ENCODE measurements at places on chromosomes 1 and 21.
A peak's percentile ranks its signal among the peaks of the same experiment; 100 is the strongest.

DNA sequence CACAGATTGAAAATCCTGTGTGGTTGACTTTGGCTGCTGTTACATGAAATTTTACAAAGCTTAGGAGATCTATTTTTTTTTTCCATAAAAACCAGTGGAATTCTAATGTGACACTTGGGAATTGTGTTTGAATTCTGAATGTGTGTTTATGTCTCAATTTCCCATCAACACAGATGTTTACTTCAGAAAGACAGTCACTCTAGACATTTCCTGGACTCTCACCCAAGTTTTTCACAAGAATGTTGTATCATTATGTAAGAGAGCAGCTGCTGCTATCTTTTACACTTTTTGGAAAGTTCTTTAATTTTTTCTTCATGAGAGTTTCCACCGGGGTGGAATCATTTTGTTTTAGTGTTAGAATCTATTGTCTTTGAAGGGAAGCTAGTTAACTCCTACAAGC lies 210.1 kb downstream of the GIPC2 start:
- DNase-seq = no peak

DNA sequence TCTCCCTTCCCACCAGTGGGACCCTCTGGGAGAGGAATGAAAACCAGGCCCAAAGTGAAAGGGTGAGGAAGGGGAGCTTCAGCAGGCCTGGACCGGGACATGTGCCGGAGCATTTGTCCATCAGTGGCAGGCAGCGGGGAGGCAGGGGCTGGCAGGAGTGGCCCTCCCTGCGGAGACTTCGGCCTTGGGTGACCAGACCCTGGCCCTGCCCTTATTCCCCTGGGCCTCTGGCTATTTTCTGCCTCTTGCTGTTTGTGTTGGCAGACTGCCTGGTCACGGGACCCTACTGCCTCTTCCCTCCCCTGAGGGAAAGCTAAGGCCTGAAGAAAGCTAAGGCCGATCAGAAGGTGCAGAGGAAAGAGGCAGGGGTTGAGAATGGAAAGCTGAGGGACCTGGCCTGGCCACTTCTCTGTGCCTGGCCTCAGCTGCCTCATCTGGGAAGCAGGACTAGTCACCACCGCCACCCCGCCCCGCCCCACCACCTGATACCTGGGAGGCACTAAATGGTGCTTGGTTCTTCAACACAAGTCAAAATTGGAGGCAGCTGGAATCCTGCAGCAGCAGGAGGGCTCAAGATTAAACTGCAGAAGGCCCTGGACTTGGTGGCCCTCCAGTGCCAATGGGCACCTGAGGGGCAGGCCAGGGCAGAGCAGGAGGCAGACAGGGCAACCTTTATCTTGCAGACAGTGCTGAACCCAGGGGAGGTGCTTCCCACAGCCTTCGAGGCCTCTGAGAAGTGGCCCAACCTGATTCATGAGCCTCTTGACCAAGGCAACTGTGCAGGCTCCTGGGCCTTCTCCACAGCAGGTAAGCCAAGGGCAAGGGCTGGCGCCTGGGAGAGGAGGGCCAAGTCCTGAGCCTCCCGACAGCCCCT lies 7.9 kb downstream of the TINAGL1 start:
- DNase-seq = no peak

DNA sequence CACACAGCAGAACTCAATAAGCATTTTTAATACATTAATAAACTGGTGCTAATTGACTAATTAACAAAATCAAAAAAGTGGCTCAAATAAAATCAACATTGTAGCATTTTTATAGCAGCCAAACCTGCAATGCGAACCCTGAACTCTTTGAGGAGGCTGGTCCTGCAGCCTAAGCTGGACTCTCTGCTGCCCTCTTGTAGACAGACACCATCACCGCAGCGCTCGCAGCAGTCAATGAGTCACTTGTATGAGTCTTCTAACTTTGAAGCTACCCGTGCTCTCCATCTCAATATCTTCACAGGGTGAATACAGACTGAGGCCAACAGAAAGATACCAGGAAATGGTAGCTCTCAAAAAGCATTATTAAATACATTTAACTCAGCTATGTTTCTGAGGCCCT lies 9.7 kb upstream of the KRTAP7-1 start:
- DNase-seq = peak; percentile 13

DNA sequence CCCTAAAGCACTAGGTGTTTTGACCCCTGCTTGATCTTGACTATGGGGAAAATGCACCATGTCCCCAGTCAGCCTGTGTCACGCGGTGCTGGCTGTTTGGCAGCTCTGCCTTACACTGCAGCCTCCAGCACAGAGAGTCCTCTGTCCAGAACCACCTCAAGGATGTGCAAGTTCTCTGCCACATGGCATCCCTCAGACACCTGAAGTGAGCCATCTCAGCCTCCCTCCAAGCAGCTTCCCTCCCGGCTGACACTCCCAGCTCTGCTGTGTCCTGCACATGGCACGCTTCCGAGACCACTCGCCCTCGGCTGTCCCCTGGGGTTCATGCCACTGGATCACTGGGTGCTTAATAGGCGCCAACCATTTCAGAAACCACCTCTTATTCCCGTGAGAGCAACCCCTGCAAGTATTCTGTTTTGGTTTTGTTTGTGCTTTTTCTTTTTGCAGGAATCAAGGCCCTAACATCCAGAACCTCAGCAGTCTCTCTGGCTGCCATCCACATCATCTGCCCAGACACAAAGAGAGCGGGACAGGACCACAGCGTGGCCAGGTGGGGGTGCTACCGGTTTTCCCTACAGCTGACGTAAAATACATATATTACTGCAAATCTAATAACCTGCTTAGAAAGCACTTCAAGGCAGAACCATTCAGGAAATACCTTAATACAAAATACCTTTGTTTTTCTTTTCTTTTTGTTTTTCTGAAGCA lies 45.7 kb downstream of the CAPZB start:
- no peak for DNase-seq

- DNase-seq = no peak
These were observed 106.5 kb upstream of the RAB3GAP2 start for GRCh38 chr1:220378571-220379302.

- DNase-seq = no peak
These were observed 186.8 kb downstream of the SEC16B start for GRCh38 chr1:177783051-177783450.

DNA sequence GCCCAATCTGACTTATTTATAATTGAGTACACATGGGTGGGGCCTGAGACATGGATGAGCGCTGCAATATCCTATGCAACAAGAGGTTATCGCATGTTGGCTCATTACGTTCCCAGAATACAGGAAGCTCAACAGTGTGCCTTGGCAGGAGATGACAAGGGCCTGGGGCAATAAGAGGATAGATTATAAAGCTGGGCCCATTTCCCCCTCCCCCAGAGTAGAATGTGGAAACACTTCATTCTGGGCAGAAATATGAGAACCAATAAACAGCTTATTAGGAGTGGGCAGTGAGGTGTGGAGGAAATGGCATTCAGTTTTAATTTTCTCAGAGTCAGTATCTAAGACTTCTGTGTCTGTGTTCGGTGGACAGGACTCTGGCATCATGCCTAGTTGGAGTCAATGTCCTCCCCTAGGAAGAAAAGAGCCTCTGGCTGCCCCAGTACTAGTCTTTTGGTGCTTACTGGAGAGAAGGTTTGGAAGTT lies 92.8 kb downstream of the PIK3R3 start:
- DNase-seq = no peak

DNA sequence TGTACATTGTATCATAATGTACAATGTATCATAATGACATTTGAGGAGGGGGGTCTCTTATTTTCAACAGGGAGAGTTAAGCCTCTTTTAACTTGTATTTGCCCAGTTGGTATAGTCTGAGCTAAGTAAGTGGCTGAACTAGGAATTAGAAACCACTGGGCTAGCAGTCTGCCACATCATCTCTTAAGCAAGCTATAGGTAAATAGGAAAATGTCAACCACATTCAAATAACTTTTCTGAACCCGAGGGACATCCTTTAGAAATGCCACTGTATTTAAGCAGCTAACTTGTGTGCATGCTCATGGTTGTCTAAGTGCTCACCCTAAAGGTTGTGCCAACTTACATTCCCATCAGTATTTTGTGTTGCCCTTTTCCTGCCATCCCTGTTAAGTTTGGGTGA lies 35.5 kb upstream of the ASB17 start:
- DNase-seq = no peak

DNA sequence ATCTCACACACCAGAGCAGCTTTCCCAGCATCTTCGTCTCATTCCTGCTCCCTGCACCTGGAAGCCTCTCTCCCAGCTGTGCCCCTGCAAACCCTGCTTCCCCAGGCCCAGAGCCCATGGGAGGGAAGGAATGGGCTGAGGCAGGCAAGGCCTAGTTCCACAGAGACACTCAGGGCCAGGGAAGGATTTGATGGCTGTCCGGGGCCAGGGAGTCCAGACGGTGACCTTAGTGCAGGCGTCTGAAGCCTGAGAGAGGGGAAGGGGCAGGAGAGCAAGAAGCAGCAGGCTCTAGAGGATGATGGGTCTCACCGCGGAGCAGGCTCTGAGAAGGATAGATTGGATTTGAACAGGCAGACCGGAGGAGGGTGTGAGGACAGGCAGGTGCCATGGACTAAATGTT lies 22.2 kb upstream of the TNNI1 start:
- DNase-seq = no peak

- no peak for DNase-seq
These were observed 12.3 kb upstream of the LDLRAP1 start for GRCh38 chr1:25531082-25531461.

GRCh38 chr1:20666804-20667203 lies 5.6 kb upstream of the DDOST start:
- DNase-seq = no peak

GRCh38 chr1:235286667-235287066 lies 41.3 kb downstream of the ARID4B start:
- DNase-seq = no peak

DNA sequence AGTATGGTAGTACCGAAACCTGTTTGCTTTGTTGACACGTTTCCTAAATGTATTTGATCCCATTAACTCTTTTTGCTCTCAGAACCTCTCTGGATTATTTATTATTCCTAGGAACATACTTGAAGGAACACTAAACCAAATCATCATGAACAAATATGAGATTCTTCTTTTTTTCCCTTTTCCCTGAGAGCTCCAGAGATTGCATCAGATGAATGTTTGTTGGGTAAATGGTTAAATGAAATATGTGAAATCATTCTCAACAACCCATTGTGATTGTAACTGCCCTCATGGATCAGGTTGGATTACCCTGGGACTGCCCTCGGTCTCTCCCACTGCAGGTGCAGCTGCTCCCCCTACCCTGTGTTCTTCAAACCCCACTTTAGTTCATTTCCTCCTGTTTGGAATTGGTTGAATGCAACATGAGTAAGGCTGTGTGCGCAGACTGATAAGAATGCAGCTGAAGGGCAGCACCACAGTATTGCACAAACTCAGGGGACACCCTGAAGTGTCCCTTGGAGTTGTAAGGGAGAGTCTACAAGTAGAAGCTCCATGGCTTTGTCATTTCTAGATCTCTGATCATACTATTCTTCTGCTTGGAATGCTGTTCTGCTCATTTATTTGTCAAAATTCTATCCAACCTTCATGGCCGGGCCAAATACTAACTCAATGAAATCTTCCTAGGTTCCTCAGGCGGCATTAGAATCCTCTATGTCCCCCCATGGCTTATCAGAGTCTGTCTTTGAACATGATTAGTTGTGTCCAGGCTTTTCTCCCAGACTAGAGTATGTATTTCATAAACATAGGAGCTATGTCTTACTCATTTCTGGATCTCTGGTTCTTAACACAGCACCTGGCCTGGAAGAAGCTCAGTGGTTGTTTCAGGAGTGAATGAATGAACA lies 47.1 kb upstream of the NEK2 start:
- no peak for DNase-seq

- DNase-seq = no peak
These were observed 94.1 kb downstream of the SIK1 start for GRCh38 chr21:43332861-43333297.

DNA sequence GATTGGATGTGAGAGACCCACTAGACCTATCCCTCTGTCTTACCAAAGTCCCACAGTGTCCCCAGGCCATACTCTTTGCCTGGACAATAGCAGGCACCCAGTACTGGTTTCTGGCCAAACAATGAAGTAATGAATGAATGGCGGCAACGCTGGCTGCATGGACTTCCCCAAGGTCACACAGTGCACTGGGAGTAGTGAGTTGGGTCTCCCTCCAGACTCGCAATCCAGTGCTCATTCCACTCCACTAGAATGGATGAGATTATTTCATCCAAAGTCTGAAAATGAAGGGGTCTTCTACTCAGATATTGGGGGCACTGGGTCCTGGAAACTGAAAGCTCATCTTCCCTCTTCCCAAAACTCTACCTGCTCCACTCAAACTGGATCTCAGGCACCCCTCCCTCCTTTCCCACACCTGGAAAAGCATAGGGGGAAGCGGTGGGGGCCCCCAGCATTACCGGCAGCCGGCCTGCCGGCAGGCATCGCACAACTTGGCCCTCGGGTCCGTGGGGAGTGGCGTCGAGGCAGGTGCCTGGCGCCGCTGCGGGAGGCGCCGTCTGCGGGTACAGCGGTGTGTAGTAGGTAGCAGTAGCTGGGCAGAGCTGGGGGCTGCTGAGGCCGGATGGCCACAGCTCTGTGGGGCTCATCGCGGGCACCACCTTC lies 816 bp downstream of the E2F2 start:
- no peak for DNase-seq

DNA sequence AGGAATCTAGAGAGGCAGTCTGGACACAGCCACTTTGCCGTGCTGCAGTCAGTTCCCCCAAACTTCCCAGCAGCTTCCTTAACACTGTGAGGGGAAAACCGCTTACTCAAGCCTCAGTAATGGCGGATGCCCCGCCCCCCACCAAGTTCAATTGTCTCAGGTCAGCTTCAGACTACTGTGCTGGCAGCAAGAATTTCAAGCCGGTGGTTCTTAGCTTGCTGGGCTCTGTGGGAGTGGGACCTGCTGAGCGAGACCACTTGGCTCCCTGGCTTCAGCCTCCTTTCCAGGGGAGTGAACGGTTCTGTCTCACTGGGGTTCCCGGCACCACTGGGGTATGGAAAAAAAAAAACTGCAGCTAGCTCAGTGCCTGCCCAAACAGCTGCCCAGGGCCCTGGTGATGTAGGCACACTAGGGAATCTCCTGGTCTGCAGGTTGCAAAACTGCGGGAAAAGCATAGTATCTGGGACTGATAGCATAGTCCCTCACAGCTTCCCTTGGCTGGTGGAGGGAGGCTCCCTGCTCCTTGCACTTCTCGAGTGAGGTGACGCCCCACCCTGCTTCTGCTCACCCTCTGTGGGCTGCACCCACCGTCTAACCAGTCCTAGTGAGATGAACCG lies 23.7 kb upstream of the HFM1 start:
- DNase-seq = no peak

GRCh38 chr1:235430991-235431390 lies 63.8 kb downstream of the TBCE start:
- DNase-seq = no peak

- peak; percentile 85 for DNase-seq
These were observed 41.0 kb downstream of the MYOM3 start for GRCh38 chr1:24070821-24071393.

DNA sequence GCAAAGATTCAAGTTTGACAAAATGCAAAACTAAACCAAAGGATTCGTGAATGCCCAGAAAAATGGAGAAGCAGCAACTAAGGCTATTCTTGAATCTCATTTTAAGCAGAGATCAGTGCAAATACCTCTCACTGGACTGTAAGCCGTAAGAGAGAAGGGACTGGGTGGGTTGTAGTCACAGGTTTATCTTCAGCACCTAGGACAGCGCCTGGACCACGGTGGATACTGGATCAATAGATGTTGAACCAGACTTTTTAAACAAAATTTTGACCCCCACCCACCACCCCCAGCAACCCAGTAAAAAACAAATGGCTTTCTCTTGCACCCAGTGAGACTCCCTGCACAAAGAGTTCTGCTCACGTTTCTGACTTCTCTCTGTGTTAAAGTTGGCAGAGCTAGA lies 347.1 kb downstream of the AJAP1 start:
- DNase-seq = no peak

GRCh38 chr1:9317591-9318417 lies 25.1 kb downstream of the SPSB1 start:
- DNase-seq = peak; percentile 75
